T follicular helper cell (primary cell): ENCODE measurements at places on chromosomes 5 and 9.

DNA sequence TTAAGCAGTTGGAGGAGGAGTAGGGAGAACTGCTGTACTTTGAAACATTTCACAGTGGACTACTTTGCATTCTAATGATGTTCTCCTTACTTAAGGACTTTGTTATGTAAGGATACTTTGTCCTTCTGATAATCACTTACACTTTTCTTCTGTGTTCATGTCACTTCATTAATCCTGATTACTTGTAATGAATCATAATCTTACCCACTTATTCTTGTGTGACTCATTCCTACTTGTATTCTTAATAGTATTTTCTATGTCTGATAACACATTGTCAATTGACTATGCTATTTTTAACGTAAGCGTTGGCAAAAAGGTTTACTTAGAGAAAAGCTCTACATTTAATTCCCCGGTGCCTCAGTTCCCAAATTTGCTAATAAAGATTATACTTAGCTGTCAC is 63.8 kb downstream of the GHR start:
- no peak for DNase-seq

GRCh38 chr9:85172001-85172978 is 502.8 kb downstream of the NTRK2 start:
- no peak for DNase-seq

- no peak for DNase-seq
Observed at GRCh38 chr9:118414676-118415075, 710.5 kb downstream of the TLR4 start.

DNA sequence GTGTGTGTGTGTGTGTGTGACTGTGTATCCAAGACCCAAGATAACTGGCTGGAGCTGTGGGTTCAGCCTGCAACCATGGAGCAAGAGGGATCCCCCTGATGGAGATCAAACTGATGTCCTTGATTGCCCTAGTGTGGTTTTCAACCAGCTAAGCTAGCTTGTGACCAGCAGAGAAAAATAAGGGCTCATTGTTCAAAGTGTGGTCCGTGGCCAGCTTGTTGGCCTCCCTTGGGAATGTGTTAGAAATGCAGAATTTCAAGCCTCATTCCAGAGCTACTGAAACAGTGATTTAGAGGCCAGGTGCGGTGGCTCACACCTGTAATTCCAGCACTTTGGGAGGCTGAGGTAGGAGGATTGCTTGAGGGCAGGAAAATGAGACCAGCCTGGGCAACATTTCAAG is 79.9 kb downstream of the ACER2 start:
- no peak for DNase-seq

DNA sequence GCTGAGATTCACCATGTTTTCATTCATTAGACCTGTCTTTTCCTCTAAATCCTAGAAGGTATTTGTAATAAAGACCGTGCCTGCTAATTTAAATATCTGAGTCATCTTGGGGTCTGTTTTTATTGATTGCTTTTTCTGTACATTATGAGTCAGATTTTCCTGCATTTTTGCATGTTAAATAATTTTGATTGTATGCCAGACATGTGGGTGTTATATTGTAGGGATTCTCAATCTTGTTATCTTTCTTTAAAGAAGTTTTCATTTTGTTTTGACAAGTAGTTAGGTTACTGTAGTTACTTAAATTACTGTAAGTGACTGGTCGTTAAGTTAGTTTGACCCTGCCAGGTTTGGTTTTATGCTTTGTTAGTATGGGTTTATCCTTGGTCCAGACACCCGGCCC is 35.1 kb downstream of the EXOSC2 start:
- no peak for DNase-seq

GRCh38 chr9:24257726-24258125 is 288.0 kb downstream of the IZUMO3 start:
- DNase-seq = no peak

DNA sequence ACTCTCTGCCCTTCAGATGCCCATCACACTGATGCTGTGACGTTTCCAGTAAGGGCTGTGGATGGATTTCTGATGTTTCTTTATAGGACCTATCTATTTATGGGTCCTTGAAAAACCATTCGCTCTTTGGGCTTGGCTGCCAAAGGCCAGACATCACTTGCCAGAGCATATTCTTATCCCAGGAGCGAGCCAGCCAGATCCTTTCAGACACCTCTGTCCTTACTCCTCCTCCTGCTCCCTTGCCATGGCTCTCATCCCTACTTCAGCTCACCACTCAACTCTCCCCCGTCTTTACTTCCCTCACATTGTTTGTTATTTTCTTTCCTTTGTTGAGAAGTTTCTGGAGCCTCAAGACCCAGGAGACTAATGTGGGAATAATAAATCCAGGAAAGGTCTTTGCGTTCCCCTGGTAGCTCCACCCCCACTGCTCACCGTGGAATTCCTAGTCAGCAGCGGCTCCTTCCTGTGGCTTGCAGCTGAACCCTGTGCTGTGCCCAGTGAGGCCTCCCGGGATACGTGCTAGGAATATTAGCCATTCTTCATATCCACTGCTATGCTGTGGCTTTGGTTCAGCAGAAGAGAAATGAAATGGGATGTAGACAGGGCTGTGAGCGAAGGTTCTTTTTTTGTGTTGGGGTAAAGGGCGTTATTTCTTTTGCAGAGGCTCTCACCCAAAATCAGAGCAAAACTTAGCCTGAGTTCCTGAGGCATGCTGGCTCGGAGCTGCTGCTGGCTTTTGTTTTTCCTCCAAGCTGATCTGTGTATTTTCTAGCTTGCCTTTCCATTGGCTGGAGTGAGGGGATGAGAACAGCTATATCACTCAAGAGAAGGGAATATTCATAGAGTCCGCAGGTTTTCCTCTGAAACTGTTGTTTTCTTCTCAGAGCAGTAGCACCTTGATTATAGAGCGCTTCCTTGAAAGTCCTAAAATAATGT is 171.1 kb downstream of the SAXO1 start:
- no peak for DNase-seq

DNA sequence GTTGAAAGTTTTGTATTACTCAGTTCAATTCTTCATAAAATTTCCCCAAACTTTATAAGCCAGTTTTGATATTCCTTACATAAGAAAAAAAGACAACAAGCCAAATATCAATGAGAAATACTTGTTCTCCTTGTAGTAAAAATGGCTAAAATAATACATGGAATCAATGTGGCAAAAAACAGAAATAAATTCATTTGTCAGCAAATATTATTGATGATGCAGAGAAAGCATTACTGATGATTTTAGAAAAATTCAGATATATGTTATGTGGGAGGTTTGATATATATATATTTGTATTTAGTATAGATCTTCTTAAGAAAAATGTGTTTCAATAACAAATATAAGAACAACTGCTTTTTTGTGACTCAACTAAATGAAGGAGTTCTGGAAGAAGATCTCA is 127.0 kb upstream of the PUM3 start:
- no peak for DNase-seq

- no peak for DNase-seq
Observed at GRCh38 chr5:117892360-117892759, 1096.0 kb downstream of the DTWD2 start.

DNA sequence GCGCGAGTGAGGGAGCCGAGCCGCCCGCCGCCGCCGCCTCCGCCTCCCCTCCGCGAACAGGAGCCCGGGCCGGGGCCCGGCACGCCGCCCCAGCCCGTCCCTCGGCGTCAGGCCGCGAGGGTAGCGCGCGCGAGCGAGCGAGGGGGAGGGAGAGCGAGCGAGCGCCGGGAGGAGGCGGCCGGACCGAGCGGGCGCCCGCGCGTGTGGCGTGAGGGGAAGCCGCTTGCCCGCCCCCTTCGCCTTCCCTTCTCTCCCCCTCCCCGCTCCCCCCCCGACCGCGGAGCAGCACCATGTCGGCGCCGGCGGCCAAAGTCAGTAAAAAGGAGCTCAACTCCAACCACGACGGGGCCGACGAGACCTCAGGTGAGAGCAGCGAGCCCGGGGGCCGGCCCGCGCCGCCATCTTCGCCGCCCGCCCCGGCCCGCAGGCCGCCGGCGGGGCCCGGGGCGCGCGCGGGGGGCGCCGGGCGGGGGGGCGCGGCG is 312 bp downstream of the SET start:
- DNase-seq = peak; percentile 47

GRCh38 chr5:164332349-164333196 is 827.2 kb downstream of the MAT2B start:
- no peak for DNase-seq

DNA sequence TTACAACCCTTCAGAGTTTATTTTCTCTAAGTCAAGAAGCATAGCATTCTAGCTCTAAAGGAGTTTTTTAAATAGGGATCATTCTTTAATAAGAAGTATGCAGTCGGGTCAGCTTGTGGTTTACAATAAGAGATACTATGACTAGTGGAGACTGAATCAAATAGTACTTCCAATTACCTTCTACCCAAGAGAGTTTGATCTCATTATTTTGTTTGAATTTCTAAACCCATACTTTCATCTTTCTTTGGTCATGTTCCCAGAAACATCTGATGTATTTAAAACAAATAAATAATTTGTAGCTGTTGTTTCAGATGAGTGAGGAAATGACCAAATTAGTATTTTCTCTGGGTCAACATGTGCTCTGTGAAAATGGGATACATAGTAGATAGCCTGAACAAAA is 160.2 kb upstream of the CDH6 start:
- no peak for DNase-seq

- no peak for DNase-seq
Observed at GRCh38 chr5:154474396-154475334, 3.4 kb downstream of the HAND1 start.

DNA sequence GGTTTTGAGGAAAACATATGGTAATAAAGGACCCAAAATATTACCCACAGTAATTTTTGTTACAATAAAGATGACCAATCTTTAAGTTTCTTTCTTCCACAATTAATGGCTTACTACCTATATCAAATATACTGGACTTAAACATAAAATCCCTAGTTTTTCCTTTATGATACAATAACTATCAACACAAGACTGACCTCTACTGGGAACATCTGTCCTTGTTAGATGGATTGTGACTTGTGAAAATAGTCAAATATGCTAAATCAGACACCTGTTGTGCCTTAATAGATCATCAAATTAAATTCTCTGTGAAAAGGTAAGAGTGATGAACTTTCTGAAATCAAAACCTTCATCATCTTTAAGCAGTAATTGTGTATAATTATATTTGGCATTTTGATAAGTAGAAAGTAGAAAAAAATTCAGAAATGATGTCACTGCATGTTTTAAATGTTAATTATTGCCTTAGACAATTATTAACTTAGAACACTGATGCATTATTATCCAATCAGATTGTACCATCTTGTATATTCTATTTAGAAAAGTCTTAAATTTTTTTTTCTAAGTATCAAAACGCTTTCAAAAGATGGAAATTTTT is 113.6 kb downstream of the DEPDC1B start:
- no peak for DNase-seq

- no peak for DNase-seq
Observed at GRCh38 chr5:44860267-44860666, 51.5 kb downstream of the MRPS30 start.

DNA sequence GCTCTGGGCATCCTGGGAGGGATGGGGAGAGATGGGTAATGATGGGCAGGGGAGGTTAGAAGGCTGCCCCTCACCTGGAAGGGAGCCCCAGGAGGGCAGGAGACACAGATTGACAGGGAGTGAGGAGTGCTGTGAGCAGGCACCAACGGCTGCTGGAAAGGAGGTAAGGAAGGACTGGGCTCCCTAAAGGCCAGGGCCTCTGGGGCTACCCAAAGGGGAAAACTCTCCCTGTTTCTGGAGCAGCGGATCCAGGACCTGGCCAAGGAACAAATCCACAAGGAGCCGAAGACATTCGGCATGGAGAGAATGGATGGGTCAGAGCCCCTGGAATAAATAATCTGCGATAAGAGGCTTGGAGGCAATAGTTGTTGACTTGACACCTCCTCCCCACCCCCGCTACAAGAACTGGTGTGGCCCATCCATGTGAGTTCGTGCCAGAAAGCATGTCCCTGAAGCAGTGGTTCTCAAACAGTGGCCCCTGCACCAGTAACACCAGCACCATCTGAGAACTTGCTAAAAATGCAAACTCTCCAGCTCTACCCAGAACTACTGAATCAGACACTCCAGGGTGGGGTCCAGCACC is 208.3 kb downstream of the GABBR2 start:
- no peak for DNase-seq

DNA sequence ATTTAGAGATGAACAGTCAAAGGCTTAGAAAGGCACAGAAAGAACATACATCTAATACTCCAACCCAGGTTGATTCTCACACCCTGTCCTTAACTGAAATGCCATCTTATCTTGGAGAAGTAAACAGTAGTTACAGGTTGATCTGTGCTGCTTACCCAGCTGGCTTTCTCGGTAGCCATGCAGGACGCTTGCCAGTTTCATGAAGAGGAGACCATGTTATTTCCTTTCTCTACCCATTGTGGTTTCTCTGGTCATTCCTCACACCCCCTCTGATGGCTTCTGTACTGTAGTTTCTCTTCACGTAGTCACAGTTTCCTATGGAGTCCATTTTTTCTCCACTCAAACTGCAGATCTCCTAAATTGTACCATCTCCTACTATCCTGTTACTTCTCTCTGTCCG is 206.0 kb downstream of the SGCD start:
- DNase-seq = no peak

- DNase-seq = no peak
Observed at GRCh38 chr9:89173072-89173471, 5.5 kb downstream of the SHC3 start.

DNA sequence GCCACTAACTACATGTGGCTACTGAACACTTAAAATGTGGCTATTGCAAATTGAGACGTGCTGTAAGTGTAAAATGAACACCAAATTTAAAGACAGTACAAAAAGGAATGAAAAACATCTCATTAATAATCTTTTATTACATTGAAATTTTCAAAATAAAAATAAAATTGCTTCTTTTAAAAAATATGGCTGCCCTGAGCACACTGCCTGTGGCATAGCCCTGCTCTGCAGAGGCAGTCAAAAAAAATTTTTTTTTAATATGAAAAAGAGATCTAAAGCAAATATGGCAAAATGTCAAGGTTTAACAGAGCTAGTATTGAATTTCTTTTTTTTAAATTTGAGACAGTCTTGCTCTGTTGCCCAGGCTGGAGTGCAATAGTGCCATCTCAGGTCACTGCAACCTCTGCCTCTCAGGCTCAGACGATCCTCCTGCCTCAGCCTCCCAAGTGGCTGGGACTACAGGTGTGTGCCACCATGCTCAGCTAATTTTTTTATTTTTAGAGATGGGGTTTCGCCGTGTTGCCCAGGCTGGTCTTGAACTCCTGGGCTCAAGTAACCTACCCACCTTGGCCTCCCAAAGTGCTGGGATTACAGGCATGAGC is 25.6 kb downstream of the CARNMT1 start:
- DNase-seq = no peak

DNA sequence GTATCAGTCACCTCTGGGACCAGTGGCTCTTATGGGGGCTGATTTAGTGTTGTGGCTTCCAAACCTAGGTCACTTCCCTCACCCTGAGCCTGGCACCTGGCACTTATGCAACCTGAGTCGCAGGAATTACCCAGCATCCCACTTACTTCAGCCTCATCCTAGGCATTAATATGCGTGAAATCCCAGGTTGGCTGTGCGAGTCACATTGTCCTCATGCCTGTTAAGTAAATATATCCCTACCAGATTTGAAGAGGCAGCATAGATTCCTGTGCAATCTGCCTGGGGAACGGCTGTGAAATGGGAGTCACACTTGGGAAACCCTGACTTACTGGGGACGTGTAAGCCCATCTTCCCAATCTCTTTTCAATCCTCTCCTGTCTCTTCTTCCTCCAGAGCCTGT is 42.7 kb upstream of the AKNA start:
- DNase-seq = no peak
